AG09309 (cell line): ENCODE measurements at places on chromosomes 12 and 14.

DNA sequence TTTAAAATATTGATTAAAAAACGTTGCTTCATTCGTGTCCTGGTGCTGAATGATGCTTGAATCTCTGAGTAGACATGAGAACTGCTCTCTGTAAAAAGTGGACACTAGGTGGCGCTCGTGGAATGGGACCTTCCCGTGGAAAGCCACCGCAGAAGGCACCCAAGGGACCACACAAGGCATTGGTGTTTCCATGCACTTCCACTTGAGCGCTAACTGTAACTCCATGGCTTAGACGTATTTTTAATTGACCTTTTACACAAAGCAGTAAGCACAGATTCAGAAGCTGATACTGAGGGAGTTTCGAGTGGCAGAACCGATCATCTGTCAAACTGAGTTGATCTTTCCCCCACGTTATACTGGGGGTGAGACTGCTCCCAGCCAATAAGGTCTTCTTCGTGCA lies 135.3 kb downstream of the PRKCH start:
- DNase-seq, result no peak

DNA sequence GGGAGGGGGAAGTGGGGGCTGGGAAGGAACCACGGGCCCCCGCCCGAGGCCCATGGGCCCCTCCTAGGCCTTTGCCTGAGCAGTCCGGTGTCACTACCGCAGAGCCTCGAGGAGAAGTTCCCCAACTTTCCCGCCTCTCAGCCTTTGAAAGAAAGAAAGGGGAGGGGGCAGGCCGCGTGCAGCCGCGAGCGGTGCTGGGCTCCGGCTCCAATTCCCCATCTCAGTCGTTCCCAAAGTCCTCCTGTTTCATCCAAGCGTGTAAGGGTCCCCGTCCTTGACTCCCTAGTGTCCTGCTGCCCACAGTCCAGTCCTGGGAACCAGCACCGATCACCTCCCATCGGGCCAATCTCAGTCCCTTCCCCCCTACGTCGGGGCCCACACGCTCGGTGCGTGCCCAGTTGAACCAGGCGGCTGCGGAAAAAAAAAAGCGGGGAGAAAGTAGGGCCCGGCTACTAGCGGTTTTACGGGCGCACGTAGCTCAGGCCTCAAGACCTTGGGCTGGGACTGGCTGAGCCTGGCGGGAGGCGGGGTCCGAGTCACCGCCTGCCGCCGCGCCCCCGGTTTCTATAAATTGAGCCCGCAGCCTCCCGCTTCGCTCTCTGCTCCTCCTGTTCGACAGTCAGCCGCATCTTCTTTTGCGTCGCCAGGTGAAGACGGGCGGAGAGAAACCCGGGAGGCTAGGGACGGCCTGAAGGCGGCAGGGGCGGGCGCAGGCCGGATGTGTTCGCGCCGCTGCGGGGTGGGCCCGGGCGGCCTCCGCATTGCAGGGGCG lies at the start of gene GAPDH:
Gene GAPDH, plus strand, starts transcription at position 595 of the 772 bp plus-strand sequence. CDS start 316 bp downstream, outside the sequence.
- peak; percentile 92 for DNase-seq

- no peak for DNase-seq
Observed at GRCh38 chr12:90268574-90268973, 559.9 kb upstream of the ATP2B1 start.

GRCh38 chr14:39772627-39773026 lies 340.4 kb upstream of the FBXO33 start:
- no peak for DNase-seq

DNA sequence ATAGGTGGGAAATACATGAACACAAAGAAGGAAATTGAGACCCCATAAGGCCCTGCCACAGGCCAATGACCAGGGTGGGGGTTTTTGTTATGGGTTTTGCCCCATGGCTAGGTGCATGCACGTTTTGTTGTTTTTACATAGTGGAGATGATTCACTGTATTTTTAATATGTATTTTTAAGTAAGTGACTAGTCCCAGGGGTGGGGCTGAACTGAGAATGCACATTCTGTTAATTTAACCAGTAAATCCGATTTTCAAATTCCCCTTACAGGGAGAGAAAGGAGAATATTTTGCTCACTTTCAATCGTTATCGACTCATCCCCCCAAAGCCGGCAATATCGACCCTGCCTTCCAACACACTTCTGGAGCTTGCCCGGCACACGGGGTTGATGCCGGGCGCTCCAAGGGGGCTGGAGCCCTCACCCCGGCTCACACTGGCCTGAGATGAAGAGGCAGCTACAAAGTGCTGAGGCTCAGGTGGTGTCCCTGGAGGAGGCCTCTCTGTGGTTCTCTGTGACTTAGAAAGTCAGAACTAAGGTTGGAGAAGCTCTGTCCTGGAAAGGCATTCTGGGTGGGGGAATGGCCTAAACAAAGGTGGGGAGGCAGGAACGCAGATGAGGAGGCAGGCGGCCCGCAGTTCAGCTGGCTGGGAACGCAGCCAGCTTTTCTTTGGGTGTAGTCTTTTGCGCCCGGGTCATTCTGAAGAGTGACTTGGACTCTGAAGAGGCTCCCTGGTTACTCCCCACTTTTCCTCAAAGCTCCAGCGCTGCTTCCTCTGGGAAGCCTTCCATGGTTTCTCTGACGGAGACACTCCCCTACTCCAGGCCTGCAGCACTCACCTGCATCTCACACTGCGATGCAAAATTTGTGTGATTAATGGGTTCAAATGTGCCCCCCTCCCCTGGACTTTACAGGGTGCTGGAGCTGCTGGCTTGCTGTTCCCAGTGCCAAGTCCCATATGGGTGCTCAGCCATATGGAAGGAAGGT lies 50.7 kb upstream of the DLK1 start:
- DNase-seq, result no peak

GRCh38 chr12:14772946-14773345 lies 30.3 kb downstream of the WBP11 start:
- no peak for DNase-seq

GRCh38 chr14:32370714-32371113 lies 41.6 kb downstream of the AKAP6 start:
- peak; percentile 56 for DNase-seq

- DNase-seq, result no peak
Observed at GRCh38 chr12:111353603-111354295, 15.1 kb downstream of the PHETA1 start.

- no peak for DNase-seq
Observed at GRCh38 chr14:75489480-75489837, 32.8 kb upstream of the BATF start.

DNA sequence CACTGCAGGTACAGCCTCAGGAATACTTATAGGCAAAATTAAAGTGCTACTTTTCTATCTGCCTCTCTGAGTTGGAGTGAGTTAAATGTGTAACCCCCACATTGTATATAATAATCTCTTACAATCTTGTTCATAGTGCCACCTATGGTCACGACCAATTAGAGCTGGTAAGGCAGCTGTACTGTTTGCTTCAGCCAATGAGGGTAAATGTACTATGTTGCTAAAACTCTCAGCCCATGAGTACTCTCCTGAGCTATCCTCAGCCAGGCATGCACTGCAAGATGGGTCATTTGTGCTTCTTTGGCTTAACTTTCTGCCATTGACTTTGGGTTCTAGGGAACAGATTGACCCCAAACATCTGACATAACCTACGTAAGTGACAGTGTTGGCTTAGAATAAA lies 15.0 kb upstream of the MDM2 start:
- DNase-seq, result no peak

- DNase-seq, result no peak
Observed at GRCh38 chr14:58297412-58297761, 968 bp upstream of the ARID4A start.

- DNase-seq, result no peak
Observed at GRCh38 chr14:102159841-102160240, 20.1 kb downstream of the WDR20 start.

GRCh38 chr12:106113042-106113441 lies 25.7 kb downstream of the NUAK1 start:
- no peak for DNase-seq

- no peak for DNase-seq
Observed at GRCh38 chr12:94244165-94245133, 96.1 kb downstream of the PLXNC1 start.

- no peak for DNase-seq
Observed at GRCh38 chr14:95759941-95760340, 46.0 kb upstream of the TCL1A start.

DNA sequence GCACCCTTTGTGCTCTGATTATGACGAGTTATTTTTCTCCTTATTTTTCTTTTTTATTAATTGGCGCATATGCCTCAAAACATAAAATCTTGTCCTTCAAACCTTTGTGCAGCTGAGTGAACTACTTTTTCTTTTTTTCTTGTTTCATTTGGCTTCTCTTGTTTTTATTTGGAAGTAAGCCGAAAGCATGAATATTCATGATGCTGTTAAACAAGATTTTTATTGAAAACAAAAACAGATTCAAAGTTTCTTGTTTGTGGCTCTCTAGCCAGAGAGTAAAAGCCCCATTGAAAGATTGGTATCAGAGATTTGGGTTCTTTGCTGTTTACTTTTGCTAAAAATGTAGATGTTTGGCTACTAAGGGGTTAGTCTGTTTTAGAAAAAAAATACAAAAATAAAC lies 183.8 kb downstream of the TMEM132C start:
- no peak for DNase-seq

GRCh38 chr12:122100568-122100967 lies 22.0 kb downstream of the MLXIP start:
- DNase-seq, result no peak

DNA sequence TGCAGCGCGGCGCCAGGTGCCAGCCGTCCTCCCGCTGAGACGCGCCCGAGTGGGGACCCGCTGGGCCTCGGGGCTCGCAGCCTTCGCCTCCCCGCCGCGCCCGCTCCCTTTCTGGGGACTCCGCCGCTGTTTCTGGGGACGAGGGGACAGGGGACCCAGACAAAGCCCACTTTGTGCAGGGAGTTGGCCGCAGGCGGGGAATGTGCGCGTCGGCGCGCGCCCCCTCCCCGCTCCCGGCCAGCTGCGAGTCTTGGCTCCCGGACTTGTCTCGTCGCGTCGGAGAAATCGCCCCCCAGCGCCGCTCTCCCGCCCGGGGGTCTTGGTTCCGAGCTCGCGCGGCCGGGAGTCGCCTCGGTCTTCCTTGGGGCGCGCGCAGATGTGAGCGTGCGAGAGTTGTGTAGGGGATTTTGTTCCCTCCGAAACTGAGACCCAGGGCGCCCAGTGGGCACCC lies 717 bp downstream of the VASH1 start:
- no peak for DNase-seq

DNA sequence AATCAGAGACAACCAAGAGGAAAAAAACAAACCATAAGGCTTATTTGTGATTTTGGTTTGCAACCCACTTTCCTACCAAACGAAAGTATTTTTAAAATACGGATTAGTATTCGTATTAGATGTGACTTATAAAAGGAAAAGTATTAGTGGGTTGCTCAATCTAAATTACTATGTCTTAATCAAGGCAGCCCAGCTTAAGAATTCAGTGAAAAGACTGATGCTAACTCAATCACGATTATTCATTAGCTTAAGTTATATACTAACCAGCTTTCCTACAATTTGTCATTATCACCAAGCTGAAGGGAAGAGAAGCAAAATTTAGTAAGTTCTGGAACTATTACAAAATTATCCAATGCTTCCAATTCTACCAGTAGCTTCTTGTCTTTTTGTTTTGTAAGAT lies 62.7 kb downstream of the FERMT2 start:
- no peak for DNase-seq

DNA sequence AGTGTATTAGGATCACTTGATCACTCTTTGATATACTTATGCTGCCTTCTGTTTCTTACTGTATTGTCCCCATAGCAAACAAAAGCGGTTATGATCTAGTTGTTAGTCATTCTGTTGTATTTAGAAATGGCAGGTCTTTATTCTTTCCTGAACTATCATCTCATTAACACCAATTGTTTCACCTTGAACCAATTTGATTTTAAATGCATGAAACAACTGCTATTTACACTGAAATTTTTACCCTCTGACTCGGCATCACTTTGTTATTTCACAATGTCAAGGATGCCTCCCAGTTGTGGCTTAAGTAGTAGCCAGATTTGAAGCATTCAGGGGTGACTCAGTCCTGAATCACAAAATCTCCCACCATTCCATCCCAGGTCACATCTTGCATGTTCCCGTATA lies 303.5 kb downstream of the EGLN3 start:
- peak; percentile 92 for DNase-seq

DNA sequence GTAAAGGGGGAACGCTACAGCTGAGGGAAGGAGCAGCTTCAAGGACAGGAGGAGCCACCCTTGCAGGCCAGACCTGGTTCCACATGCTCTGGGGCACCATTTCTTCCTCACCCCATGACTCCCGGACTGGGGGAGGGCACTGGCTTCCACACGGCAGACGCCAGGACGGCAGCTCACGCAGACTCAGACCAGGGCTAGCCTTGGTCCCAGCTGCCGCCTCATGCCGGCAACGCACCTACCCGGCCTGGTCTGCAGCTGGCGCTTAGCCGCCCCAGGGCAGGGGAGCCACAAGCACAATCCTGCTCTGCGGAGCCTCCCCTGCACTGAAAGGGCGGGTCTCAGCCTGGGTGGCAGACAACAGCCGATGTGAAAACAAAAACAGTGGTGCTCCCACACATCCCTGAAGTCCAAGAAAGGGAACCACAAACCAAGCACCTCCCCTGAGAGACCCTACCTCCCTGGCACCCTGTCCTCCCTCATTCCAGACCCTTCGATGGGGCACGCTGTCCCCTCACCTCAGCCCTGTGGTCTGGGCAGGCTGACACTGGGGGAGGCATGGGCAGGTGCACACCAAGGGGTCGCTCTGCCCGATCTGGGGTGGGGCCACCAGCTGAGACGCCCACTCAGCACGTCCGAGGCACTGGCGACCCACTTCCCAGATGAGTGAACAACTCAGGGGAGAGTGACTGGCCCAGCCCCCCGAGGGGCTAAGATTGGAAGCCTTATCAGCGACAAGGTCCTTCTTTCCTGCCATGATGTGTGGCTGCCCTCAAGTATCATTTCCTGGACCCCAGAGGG lies 65.0 kb downstream of the CHGA start:
- DNase-seq, result no peak

DNA sequence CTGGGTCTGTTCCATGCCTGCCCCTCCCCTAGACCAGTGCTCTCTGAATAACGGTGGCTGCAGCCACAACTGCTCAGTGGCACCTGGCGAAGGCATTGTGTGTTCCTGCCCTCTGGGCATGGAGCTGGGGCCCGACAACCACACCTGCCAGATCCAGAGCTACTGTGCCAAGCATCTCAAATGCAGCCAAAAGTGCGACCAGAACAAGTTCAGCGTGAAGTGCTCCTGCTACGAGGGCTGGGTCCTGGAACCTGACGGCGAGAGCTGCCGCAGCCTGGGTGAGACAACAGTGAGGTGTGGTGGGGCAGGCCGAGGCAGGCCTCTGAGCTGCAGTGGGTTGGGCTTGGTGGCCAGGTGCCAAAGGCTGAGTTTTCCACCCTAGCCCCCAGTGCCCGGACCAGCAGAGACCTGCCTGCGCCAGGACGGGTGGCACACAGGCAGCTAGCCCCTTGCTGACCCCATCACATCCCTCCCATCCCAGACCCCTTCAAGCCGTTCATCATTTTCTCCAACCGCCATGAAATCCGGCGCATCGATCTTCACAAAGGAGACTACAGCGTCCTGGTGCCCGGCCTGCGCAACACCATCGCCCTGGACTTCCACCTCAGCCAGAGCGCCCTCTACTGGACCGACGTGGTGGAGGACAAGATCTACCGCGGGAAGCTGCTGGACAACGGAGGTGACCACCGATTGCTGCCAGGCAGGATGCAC lies 28.2 kb upstream of the LRP1-AS start:
- no peak for DNase-seq

GRCh38 chr12:108565976-108566375 lies 3.6 kb downstream of the ISCU start:
- no peak for DNase-seq

- no peak for DNase-seq
Observed at GRCh38 chr14:102352213-102352612, 10.5 kb downstream of the CINP start.

- no peak for DNase-seq
Observed at GRCh38 chr12:53006810-53007309, 604 bp downstream of the EIF4B start.

- DNase-seq, result no peak
Observed at GRCh38 chr14:89576145-89576927, 159.3 kb upstream of the FOXN3 start.

GRCh38 chr12:66323017-66323416 lies 20.7 kb downstream of the HELB start:
- no peak for DNase-seq
